Activated CD4-positive, alpha-beta T cell treated with anti-CD3 and anti-CD28 coated beads, Interleukin-2, amount 10 ng/mL, durations not matched to agents 7 days and 5 days (primary cell): ENCODE measurements at places on chromosomes 5 and 9. TPM values are rescaled to one million over a fixed set of nuclear protein-coding genes. Genes with fewer than 3 reads are reported as not detected.

DNA sequence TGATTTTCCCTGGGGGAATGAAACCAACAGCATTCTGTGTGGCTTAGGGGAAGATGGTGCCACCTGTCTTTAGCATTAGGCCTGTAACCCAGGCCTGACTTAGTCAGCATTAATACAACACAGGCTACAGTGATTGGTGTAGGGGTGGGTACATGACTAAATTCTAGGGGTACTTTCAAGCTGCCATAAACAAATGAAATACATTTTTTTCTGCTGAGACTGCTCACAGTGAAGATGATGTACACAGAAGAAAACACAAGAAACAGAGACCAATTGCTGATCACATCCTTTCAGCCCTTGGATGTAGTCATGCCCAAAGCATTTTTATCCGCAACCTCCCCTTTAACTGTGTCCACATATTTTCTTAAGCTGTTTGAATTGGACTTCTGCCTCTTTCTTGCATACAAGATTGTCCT, 527.2 kb downstream of the KCTD16 start:
- H3K27ac ChIP-seq: no peak overlapping the region
- no peaks in the 10 kb centered on the region for H3K4me1 ChIP-seq
- H3K27me3 ChIP-seq: no peaks in the 10 kb centered on the region
- DNase-seq: no peak
- H3K4me3 ChIP-seq: no peak overlapping the region
- H3K36me3 ChIP-seq: no peaks in the 10 kb centered on the region

DNA sequence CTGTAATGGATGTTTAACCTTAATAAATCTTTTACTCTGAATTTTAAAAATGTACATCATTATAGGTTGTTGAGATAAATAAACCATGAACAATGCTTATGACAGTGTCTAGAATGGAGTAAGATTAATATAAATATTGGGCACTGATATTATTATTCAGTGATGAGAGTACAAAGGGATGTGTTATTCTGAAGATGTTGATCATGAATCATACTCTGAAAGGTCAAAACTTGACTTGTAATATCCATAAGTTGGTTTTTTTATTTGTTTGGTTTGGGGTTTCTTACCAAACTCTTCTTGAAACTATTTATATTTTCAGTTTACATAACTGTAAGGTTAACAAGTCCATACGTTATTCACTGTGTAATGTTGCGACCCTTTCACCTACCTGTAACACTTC, 163.2 kb downstream of the MPDZ start:
- H3K27me3 ChIP-seq: no peaks in the 10 kb centered on the region
- no peaks in the 10 kb centered on the region for H3K4me1 ChIP-seq

- no peak overlapping the region for H3K27ac ChIP-seq
- H3K36me3 ChIP-seq: no peaks in the 10 kb centered on the region
- DNase-seq: no peak
- H3K4me3 ChIP-seq: no peak overlapping the region
These were observed 425.9 kb downstream of the SPOCK1 start for GRCh38 chr5:137073189-137073588.

GRCh38 chr5:56037531-56038010, 42.8 kb upstream of the IL6ST start:
- no peak overlapping the region for H3K27ac ChIP-seq
- H3K4me3 ChIP-seq: no peak overlapping the region
- H3K36me3 ChIP-seq: peaks cover 3% of the 10 kb centered on the region
- H3K4me1 ChIP-seq: peaks cover 9% of the 10 kb centered on the region
- DNase-seq: no peak
- H3K27me3 ChIP-seq: peaks cover under 1% of the 10 kb centered on the region

- H3K4me3 ChIP-seq: no peak overlapping the region
- H3K36me3 ChIP-seq: no peaks in the 10 kb centered on the region
- DNase-seq: no peak
- peaks cover 6% of the 10 kb centered on the region for H3K27me3 ChIP-seq
These were observed 168.2 kb downstream of the ZDHHC21 start for GRCh38 chr9:14524873-14525515.

DNA sequence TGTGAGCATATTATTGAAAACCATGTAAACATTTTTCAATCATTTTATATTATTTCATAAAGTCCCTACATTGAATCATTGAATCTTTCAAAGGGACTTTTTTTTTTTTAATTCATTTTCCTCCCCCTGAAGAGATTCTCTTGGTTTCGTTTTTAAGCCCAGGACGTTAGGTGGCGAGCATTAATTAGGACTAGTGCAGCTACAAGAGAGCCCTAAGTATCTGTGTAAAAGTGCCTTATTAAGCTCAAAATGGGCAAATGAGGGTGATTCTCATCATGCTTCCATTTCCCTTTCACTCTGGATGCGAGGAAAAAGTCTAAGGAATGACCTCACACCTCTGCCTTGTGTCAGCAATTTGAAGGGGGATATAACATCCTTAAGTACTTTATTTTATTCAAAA, 517.9 kb upstream of the ITGA1 start:
- H3K36me3 ChIP-seq: no peaks in the 10 kb centered on the region
- H3K4me3 ChIP-seq: no peak overlapping the region
- H3K27ac ChIP-seq: no peak overlapping the region
- DNase-seq: no peak
- no peaks in the 10 kb centered on the region for H3K4me1 ChIP-seq

DNA sequence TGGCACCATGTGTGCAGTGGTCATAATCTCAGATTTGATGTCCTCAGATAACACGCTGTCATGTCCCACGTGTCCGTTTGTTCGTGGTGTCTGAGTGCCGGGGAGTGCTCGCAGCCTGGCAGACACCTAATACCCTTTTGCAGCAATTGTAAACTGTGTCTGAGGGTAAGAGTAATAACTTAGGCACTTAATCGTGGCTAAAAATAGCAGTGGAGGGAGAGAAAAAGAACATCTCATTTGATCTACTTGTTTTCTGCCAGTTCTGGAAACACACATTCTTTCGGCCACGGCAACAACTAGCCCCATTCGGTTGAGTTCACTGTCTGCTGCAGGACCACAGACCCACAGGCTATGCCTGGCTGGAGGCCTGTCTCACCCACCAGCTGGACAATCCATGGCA, 16.5 kb downstream of the ADCY2 start:
- H3K36me3 ChIP-seq: no peaks in the 10 kb centered on the region
- H3K27me3 ChIP-seq: no peaks in the 10 kb centered on the region
- DNase-seq: no peak

GRCh38 chr9:22228542-22228941, 218.1 kb upstream of the DMRTA1 start:
- H3K4me1 ChIP-seq: no peaks in the 10 kb centered on the region
- no peak overlapping the region for H3K4me3 ChIP-seq
- H3K27me3 ChIP-seq: peaks cover 17% of the 10 kb centered on the region
- DNase-seq: no peak

GRCh38 chr5:116661419-116661818, 86.8 kb upstream of the SEMA6A start:
- peaks cover 5% of the 10 kb centered on the region for H3K27me3 ChIP-seq
- H3K4me1 ChIP-seq: no peaks in the 10 kb centered on the region
- H3K4me3 ChIP-seq: no peak overlapping the region
- no peaks in the 10 kb centered on the region for H3K36me3 ChIP-seq

DNA sequence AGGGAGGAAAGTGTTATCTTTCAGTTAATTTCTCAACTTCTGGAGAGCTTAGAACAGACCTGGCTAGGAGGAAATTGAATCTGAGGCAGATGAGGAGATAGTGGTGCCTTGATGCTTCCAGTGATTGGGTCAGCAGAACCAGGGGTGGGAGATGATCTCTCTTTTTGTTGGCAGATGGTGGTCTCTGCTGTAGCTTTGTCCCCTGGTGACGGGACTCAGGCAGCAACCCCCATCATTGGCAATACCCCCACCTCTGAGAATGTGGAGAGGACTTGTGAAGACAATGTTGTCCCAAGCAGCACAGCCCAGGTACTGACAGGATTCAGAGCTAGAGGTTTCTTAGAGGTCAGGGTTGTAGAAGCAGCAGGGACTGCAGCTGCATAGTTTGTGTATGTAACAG, 3.7 kb upstream of the PDCD6 start:
- H3K4me3 ChIP-seq: no peak overlapping the region
- no peaks in the 10 kb centered on the region for H3K27me3 ChIP-seq
- H3K4me1 ChIP-seq: peaks cover 14% of the 10 kb centered on the region

GRCh38 chr5:173697931-173698579, 81.6 kb upstream of the BOD1 start:
- no peak for DNase-seq
- no peak overlapping the region for H3K4me3 ChIP-seq

GRCh38 chr9:94932652-94933510, 206.4 kb downstream of the AOPEP start:
- H3K27ac ChIP-seq: no peak overlapping the region
- H3K27me3 ChIP-seq: no peaks in the 10 kb centered on the region
- H3K4me3 ChIP-seq: no peak overlapping the region

DNA sequence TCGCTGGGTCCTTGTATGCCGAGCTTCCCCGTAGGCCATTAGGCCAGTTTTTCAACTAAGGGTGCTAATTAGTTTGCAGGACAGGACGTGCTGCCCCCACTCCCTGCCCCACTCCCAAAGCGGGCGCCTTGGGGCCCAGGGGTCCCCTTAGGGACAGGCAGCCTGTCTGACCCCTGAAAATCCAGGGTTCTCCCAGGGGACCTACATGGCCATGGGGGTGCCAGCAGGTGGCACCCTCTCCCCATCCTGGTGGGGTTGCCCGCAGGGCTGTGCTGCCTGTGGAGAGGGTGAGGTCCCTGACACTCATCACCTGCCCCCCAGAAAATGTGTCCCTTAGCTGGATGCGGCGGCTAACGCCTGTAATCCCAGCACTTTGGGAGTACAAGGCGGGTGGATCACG, 8.5 kb upstream of the CCDC187 start:
- no peak overlapping the region for H3K4me3 ChIP-seq
- H3K27me3 ChIP-seq: no peaks in the 10 kb centered on the region
- H3K27ac ChIP-seq: no peak overlapping the region
- DNase-seq: peak; percentile 47
- no peaks in the 10 kb centered on the region for H3K4me1 ChIP-seq

- no peak overlapping the region for H3K27ac ChIP-seq
- peaks cover 8% of the 10 kb centered on the region for H3K27me3 ChIP-seq
- no peak overlapping the region for H3K4me3 ChIP-seq
These were observed 17.3 kb downstream of the PTGES start for GRCh38 chr9:129735546-129735945.

DNA sequence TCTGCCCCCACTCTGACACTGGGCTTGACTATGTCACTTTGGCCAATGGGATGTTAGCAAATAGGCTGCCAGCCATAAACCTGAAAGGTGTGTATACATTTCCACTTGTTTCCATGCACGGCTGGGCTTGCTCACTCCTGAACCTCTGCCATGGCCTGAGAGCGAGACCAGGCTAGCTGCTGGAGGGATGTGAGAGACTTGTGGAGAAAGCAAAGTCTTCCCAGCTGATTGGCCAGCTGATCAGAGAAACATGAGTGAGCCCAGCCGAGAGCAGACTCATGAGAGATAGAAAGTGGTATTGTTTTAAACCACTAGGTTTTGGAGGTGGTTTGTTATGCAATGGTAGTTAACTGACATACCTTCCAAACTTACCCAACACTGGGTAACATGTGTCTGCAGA, 13.9 kb downstream of the FAM193B start:
- no peak for DNase-seq
- H3K36me3 ChIP-seq: peaks cover 11% of the 10 kb centered on the region
- no peak overlapping the region for H3K27ac ChIP-seq
- no peak overlapping the region for H3K4me3 ChIP-seq

- no peak within 1 kb of the TSS for H3K4me3 ChIP-seq
- peaks cover 36% of the 10 kb centered on the region for H3K36me3 ChIP-seq
- DNase-seq: no peak
- H3K27me3 ChIP-seq: peaks cover 55% of the 10 kb centered on the region
- no peak within 1 kb of the TSS for H3K27ac ChIP-seq
These were observed at the start of gene PRRT1B for GRCh38 chr9:131545003-131545785. Gene PRRT1B (plus strand): TSS chr9:131545523. CDS start chr9:131545616, 93 bp downstream.

- peaks cover 23% of the 10 kb centered on the region for H3K36me3 ChIP-seq
- peak overlapping the region; percentile 81 for H3K4me3 ChIP-seq
- H3K27me3 ChIP-seq: no peaks in the 10 kb centered on the region
- H3K27ac ChIP-seq: peak overlapping the region; percentile 94
- peaks cover 42% of the 10 kb centered on the region for H3K4me1 ChIP-seq
These were observed 483 bp downstream of the G3BP1 start for GRCh38 chr5:151772029-151772845.

GRCh38 chr5:1641560-1642166, 117.9 kb upstream of the LPCAT1 start:
- no peak overlapping the region for H3K27ac ChIP-seq
- H3K27me3 ChIP-seq: peaks cover 30% of the 10 kb centered on the region
- H3K4me1 ChIP-seq: peaks cover 14% of the 10 kb centered on the region

GRCh38 chr9:134775081-134775951, 105.3 kb upstream of the FCN2 start:
- peaks cover 5% of the 10 kb centered on the region for H3K27me3 ChIP-seq
- peaks cover 2% of the 10 kb centered on the region for H3K4me1 ChIP-seq
- no peak overlapping the region for H3K27ac ChIP-seq
- H3K4me3 ChIP-seq: no peak overlapping the region
- DNase-seq: no peak

DNA sequence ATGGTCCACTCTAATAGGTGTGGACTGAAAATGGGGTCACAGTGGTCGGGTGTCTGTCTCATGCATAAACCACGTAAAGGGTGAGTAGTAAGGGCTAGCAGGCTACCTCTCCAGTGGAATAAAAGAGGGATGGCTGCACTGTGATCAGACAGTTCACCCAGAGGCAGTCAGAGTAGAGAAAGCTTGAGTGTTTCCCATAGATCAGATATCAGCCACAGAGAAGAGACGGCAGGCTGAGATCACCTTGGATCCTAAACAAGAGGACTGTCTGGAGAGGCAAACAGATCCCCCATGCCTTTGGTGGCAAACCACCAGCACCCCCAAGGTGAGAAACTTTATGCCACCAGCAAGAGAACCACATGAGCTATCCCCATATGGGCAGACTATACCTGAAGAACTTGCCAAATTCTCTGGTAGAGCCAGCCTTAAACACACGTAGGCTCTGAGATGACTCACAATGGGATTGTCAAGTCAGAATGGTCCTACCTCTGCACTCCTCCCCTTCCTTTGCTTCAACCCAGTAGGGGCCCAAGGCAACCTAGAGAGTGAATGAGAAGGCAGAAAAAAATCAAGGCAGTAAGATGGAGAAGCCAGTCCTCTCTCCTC, 205.2 kb upstream of the MAP3K1 start:
- DNase-seq: peak; percentile 23
- H3K4me1 ChIP-seq: peaks cover 91% of the 10 kb centered on the region
- H3K36me3 ChIP-seq: peaks cover 46% of the 10 kb centered on the region
- no peaks in the 10 kb centered on the region for H3K27me3 ChIP-seq
- H3K4me3 ChIP-seq: no peak overlapping the region
- peak overlapping the region; percentile 78 for H3K27ac ChIP-seq

Gene IFNA13
- not detected for total RNA-seq

Gene TAF11L7
- total RNA-seq: not detected

Gene SLIT3
- 0.15 TPM for total RNA-seq

Gene LCN2
- not detected for total RNA-seq

Gene KCNV2
- not detected for total RNA-seq

Gene MGAT1
- 136 TPM for total RNA-seq

Gene PDZD2
- total RNA-seq: not detected

Gene ZSWIM6
- total RNA-seq: 4.3 TPM

Gene NCS1
- total RNA-seq: 1.0 TPM

Gene IQGAP2
- total RNA-seq: 90.5 TPM

Gene HTR1A
- not detected for total RNA-seq
